ENCODE measurements at places on chromosomes 5 and 9.

- no peak for DNase-seq
Observed at GRCh38 chr9:78038620-78039300, 7.1 kb upstream of the GNAQ start.

DNA sequence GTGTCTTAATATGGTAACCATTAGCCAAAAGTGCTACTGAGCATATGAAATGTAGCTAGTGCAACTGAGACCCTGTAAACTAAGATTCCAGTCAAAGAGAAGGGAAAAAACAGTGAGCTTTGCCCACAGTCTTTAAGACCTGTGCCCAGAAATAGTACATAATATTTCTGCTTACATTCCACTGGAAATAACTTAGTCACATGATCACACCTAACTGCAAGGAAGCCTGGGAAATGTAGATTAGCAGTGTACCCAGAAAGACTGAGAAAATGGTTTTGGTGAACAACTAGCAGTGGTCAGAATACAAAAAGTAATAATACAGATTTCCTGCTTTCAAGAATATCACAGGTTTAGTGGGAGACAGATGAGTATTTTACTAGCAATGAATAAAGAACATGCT, 2.5 kb upstream of the CPLANE1 start:
- no peak for DNase-seq

- no peak for DNase-seq
Observed at GRCh38 chr5:73544429-73545402, 20.7 kb downstream of the ANKRA2 start.

DNA sequence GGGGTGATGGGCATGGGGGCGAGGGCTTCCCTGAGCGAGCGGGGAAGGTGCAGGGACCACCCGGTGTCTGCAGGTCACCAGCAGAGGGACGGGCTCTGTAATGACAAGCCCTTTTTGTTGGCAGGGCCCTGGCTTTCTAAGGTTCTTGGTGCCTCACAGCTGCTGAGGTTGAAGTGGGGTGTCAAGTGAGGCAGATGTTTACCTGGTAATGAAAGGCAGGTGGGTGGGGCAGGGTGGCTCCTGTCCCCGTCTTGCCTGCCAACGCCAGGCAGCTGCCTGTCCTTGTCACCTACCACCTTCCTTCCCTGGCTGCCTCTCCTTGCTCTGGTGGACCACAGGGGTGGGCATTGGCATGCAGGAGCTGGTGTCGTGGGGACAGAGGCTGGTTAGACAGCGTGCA, 41.0 kb upstream of the SEMA4D start:
- DNase-seq = no peak

- DNase-seq = no peak
Observed at GRCh38 chr9:91768507-91768906, 181.5 kb downstream of the ROR2 start.

GRCh38 chr5:89120719-89121118, 237.7 kb upstream of the MEF2C start:
- no peak for DNase-seq

GRCh38 chr5:161286066-161286655, 260.4 kb downstream of the GABRB2 start:
- DNase-seq = no peak

- DNase-seq = no peak
Observed at GRCh38 chr9:112873773-112874405, 16.8 kb downstream of the SLC46A2 start.

DNA sequence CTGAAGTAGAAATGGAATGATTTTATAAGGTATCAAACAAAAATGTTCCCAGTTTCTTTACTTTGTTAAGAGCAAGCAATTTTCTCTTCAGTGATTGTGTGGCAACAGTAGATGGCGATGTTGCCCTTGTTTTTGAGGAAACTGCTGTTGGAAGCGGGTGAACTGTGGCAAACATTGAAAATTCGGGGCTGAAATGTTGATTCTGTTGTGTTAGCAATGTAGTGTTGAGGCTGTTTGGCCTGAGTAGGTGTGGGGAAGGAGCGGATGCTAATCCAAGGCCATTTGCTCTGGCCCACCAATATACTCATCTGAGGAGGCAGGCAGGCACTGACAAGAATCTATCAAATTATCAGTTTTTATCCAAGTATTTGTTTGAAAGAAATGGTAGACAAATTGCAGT, 129.8 kb downstream of the SLC12A2 start:
- DNase-seq = no peak

GRCh38 chr5:170147051-170147752, 41.5 kb downstream of the FOXI1 start:
- DNase-seq = no peak

DNA sequence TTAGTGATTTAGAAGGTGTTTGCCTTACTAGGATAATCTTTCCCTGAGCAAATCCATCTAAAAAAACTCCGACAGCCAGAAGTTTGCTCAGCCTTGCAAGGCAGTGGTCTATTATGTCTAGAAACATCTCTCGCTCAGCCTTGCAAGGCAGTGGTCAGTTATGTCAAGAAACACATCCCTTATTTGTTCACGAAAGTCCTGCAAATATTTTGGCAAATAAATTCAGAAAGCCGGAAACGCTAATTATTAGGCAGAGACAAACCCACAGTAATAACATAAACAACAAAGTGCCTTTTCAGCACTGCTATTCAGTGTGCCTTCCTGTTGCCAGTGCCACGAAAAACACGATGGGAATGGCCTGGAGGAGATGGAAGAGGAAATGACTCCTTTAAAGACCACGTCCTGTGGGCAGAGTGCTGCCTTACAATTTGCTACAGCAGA, 184.5 kb downstream of the GNAQ start:
- no peak for DNase-seq

GRCh38 chr5:96302174-96302738, 130.8 kb downstream of the PCSK1 start:
- DNase-seq = no peak

GRCh38 chr5:89255845-89256463, 373.0 kb upstream of the MEF2C start:
- DNase-seq = no peak

- DNase-seq = peak; percentile 2
Observed at GRCh38 chr5:16160706-16161105, 18.9 kb downstream of the MARCHF11 start.

- no peak for DNase-seq
Observed at GRCh38 chr9:31719262-31719661, 665.2 kb upstream of the ACO1 start.

- DNase-seq = no peak
Observed at GRCh38 chr9:89442501-89442978, 55.4 kb downstream of the SEMA4D start.

DNA sequence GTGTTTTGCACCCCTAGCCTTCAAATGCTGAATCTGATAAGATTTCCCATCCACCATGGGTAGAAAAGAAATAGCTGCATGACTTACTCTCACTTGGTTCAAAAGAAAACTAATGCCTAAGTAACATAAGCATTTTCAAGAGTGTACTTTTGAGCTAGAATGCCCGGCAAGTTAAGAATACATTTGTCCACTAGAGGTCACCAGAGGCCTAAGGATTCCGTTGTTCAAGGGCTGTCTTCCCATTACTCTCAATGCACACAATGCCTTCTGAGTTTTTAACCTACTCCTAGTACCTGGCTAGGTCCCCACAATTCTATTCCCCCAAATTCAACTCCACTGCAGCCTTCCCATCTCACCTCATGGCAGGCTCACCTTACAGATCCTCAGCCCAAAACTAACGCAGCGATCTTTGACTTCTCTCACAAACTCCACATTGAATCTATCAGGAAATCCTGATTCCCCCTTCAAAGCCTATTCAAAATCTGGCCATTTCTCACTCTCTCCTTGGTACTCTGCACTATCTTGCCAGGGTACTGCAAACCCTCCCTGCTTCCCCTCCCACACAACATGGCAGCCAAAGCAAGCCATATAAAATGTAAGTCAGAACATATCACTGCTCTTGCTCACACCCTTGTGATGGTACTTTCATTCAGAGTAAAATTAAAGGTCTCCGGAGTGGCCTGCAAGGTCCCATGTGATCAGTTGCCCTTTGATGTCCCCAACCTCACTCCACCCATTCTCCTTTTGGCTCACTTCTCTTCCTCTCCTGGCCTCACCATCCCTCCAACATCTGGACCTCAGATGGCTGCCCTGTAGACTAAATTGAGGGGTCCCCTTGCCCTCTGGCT, 13.4 kb downstream of the OXCT1 start:
- no peak for DNase-seq

DNA sequence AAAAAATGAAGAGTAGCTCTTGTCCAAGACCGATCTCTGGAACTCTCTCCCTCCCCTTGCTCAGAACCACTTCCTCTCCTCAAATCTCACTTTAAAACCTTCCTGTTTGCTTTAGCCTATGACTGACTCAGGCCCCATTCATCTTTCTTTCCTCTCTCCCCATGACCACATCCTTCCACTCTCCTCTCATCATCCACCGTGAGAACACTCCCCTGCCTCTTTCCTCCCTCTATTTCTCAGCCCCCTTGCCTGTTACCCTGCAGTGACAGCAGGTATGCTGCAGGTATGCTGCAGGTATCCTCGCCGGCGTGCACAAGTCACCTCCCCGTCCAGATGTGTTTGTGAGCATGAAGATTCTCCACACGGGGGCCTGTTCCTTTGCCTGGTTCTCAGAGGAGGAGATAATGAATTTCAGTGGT, 505.3 kb downstream of the CCDC171 start:
- no peak for DNase-seq

GRCh38 chr5:138011991-138012390, 20.9 kb downstream of the FAM13B start:
- DNase-seq = no peak

DNA sequence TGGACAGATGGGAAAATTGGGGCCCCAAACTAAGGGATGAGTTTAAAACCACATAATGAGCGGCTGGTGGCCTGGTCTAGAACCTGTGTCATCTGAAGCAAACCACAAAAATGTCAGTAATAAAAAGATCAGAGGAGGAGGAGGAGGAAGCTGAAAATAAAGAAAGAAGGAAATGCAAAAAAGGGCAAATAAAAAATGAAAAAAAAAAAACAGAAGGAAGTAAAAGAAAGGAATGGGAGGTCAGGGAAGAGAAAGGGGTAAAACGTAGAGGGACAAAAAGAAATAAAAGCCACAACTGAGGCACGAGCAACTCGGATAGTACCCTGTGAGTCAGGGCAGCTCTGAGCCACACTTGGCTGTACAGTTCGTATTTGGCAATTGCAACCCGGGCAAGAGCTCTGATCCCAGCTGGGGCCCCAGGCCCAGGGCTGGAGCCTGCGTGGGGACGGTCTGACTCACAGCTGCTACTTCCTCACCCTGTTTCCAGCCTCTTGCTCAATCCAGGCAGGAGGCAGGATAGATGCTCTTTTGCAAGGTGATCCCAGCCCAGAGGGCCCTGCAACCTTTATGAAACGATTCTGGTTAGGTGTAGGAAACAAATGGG, 137.9 kb upstream of the TRIM32 start:
- no peak for DNase-seq

- no peak for DNase-seq
Observed at GRCh38 chr5:87229780-87230179, 37.9 kb upstream of the RASA1 start.

GRCh38 chr9:134983074-134983473, 65.4 kb upstream of the FCN1 start:
- peak; percentile 2 for DNase-seq

GRCh38 chr5:11383506-11384095, 520.6 kb downstream of the CTNND2 start:
- no peak for DNase-seq

DNA sequence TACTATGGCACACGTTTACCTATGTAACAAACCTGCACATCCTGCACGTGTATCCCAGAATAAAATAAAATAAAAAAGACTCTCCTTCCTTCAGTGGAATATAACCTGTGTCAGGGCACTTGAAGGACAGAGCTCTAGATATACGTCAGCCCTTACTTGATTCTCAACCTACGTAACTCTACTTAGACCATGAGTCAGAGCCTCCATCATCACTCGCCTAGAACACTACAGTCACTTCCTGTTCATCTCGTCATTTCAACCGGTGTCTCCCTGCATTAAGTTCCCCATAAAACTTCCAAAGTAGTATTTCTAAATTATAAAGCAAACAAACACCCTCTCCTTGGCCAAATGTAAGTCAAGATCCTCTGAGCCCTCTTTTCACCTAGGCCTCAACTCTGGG, 243.5 kb upstream of the CCNG1 start:
- no peak for DNase-seq

GRCh38 chr5:34598177-34598794, 57.8 kb upstream of the RAI14 start:
- DNase-seq = no peak

DNA sequence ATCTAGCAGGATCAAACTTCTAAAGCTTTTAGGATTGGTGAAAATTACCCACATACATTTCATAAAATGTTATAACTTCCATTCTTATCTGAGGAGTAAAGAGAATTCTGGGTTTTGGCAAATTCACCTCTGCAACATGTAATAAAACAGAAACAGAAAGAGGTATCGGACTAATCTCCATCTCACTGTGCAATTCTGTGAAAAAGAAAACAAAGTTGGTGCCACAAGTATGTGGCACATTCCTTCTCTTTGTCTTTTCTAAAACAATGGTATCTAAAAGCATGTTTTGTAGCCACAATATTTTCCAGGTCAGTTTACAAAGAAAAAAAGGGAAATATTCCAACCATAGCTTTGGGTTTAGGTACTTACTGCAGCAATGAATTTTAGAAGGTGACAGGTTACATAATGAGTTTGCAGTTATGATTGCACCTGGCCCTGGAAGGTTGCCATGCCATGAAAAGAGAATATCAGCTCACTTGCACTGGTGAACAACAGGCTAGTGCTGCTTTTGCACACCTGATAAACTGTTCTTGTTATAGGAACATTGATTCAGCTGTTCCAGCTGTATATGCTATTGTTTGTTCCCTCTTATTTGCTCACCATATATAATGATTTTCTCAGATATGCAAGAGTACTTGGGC, 491.3 kb upstream of the MEF2C start:
- no peak for DNase-seq

- DNase-seq = no peak
Observed at GRCh38 chr9:131720330-131720729, 19.5 kb downstream of the RAPGEF1 start.

DNA sequence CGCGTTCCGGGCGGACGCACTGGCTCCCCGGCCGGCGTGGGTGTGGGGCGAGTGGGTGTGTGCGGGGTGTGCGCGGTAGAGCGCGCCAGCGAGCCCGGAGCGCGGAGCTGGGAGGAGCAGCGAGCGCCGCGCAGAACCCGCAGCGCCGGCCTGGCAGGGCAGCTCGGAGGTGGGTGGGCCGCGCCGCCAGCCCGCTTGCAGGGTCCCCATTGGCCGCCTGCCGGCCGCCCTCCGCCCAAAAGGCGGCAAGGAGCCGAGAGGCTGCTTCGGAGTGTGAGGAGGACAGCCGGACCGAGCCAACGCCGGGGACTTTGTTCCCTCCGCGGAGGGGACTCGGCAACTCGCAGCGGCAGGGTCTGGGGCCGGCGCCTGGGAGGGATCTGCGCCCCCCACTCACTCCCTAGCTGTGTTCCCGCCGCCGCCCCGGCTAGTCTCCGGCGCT, at the start of gene DAPK1:
DAPK1 (plus strand) TSS at position 264 of the 442 bp plus-strand sequence. CDS start 1,211 bp downstream, outside the sequence.
- DNase-seq = no peak

Measured in GM12878 (cell line).